ENCODE measurements at places on chromosomes 12 and 14.

DNA sequence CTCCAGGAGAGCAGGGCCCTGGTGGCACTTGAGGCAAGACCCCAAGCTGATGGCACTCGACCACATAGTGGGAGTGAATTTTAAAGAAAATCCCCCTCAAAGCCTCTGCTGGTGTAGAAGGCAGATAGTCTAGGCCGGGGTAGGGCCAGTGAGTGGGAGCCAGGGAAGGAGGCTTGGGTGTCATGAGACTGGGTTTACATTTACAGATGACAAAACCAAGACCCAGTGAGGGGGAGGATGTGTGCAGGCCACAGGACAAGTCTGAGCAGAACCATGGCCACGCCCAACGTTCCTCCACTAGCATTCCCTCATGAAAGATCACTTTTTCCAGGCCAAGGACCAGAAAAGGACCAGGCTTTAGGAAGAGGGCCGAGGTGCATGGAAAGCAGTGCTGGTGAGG lies 42.0 kb downstream of the EVL start:
- DNase-seq: no peak

GRCh38 chr14:99419905-99420304 lies 60.8 kb downstream of the SETD3 start:
- DNase-seq: no peak

GRCh38 chr12:93766796-93767523 lies 89.8 kb downstream of the CRADD start:
- DNase-seq: no peak

GRCh38 chr12:87870493-87871460 lies 158.4 kb downstream of the C12orf50 start:
- no peak for DNase-seq

- no peak for DNase-seq
Measured at GRCh38 chr14:51479584-51480325, 172.0 kb upstream of the FRMD6 start.

GRCh38 chr14:32536175-32536574 lies 207.1 kb downstream of the AKAP6 start:
- no peak for DNase-seq

GRCh38 chr12:104226672-104227071 lies 11.1 kb downstream of the TXNRD1 start:
- DNase-seq: no peak

DNA sequence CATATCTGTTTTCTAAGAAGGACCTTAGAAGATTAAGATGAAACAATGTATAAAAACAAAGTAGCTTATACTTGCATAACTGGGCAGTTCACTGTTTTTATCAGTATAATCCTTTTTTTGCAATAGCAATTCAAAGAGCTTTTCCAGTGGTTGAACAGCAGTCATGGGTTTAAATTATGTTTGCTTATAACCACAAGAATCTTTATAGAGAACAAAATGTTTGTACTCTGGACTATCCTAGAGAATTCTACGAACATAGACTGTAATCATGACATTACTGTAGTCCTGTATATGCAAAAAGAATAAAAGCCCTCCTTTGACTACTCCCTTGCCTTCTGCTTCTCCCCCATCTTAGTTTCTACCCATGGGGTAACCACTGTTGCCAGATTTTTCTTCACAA lies 5.7 kb downstream of the FAM177A1 start:
- no peak for DNase-seq

DNA sequence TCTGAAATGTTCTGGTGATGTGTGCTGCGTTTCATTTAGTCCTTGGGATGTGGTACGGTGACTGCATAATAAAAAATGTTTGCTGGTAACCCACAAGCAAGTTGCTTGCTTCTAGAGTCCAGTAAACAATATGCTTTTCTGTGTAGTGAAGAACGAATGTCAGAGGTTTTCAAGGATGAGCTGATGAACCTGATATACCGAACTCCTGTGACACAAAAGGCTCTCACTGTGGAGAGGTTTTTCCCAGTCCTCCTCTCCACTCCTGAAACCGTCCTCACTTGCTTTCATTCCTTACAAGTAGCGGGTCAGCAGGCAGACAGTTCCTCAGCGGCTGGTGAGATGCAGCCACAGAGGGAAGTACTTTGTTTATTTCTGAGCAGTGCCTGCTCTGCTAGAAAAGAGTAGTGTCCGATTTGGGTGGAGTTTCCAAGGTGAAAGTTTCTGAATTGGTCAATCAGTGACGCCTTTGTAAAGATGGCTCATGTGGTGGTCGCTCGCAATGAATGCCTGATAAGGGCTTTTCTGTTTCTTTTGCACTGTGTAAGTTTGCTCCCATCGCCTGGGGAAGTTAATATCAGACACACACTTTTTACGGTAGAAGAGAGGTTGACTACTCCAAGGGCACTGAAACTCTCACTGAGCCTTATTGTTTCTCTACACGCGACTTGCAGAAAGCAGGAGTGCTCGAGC lies 3.0 kb downstream of the ETV6 start:
- no peak for DNase-seq
